ENCODE measurements at places on chromosomes 16 and 17.
A peak's percentile ranks its signal among the peaks of the same experiment; 100 is the strongest.

DNA sequence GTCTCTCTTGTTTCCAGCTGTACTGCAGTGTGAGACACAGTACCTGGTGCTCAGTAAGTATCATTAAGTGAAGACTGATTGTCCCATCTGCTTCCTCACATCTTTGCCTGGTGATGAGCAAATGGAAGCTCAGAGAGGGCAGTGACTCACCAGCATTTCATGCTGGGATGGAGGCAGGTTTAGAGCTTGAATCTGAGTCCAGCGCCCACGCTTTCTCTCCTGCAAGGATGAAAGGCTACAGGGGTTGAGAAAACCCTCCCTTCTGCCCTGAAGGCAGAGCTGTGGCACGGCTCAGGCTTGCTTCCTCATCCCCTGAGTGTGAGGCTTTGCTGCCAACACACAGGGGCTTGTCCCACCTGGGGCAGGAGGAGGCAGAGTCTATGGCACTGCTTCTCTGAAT is 1.5 kb upstream of the RNF112 start:
- DNase-seq: no peak

DNA sequence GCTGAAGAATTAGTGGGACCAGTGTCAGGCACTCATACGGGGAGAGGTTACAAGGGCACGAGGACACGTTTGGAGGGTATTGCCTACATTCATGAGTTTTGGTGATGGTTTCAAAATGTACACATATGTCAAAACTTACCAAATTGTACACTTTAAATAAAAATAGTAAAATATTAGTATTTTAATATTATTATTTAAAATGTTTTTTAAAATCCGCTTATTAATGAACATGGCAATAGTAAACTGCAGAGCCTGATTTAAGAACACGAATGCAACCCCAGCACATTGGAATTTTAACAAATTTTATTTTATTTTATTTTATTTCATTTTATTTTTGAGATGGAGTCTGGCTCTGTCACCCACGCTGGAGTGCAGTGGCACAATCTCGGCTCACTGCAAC is 10.9 kb upstream of the ERCC4 start:
- DNase-seq: no peak

DNA sequence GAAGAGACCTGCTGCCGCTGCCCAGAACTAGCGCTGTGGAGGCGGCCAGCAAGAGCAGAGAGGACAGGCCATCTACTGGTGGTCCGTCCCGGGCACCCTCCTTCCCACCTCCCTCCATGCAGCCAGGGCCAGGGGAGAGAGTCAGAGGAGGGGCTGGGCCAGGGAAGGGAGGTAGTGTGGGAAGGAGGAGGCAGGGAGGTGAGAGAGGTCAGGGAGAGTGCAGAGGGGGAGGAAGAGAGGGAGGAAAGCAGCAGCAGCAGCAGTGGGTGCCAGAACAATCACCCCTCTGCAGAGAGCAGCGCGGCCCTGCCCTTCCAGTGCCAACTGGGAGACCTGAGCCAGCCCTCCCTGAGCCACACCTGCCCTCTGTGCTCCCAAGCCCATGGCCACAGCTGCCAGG is 6.6 kb downstream of the C16orf95 start:
- no peak for DNase-seq

- no peak for DNase-seq
Measured at GRCh38 chr17:50141745-50142110, 8.7 kb downstream of the PPP1R9B start.

- no peak for DNase-seq
Measured at GRCh38 chr17:11324021-11324420, 83.0 kb downstream of the SHISA6 start.

DNA sequence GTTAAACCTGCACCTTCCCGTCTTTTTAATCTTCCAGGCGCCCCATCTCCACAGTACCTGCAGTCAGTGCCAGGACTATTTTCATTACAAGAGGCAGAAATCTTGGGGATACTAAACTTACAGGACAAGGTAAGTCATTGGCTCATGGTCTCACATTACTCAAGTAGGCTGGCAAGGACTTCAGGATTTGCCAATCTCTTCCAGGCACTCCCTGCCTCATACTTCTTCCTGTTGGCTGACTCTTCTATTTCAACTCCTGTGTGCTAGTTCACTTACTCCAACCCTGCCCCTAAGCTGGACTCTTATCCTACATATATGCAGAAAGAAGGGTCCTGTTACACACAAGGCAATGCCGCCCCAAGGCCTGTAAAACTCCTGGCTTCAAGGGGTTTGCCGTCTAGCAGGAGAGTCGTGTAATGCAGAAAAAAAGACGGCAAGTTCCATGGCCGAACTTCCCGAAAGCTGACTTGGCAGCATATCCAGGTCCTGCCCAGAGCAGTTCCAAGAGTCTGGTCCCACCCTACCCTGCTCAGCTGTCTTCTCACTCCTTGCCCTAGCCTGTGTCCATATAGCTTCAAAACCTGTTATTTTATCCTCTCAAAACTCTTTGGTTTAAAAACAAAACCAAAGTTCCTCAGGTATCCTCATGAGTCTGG is 14.8 kb downstream of the ERN1 start:
- no peak for DNase-seq

- no peak for DNase-seq
Measured at GRCh38 chr17:58384897-58385296, 32.4 kb downstream of the RNF43 start.

GRCh38 chr17:47719411-47720152 is 13.5 kb upstream of the TBX21 start:
- DNase-seq: peak; percentile 62

GRCh38 chr17:60468371-60468770 is 46.1 kb downstream of the CHCT1 start:
- DNase-seq: no peak

- DNase-seq: peak; percentile 19
Measured at GRCh38 chr16:58425756-58426494, 33.7 kb downstream of the GINS3 start.

DNA sequence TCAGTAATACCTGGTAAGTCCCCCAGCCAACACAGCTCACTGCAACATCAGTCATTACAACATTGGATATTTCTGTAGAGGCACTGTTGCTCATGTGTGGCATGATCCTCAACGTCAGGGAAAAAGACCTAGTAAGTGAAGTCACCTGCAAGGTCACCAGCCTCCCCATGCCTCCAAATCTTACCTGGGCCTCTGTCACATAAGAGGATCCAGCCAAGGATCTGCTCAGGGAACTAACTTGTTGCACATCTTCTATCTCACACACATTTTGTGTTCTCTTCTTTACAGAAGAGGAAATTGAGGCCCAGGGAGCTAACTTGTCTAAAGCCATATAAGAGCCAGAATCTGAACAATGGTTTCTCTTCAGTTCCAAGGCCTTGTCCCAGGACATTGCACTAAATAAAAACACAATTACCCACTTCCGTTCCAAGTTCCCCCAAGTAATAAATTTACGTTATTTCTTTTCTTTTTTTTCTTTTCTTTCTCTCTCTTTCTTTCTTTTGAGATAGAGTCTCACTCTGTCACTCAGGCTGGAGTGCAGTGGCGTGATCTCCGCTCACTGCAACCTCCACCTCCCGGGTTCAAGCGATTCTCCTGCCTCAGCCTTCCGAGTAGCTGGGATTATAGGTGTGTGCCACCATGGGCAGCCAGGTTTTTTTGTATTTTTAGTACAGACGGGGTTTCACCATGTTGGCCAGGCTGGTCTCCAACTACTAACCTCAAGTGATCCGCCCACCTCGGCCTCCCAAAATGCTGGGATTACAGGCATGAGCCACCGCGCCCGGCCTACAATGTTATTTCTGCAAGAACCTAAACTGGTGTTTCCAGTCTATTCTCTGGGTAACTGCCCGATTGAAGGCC is 1.3 kb downstream of the SHMT1 start:
- no peak for DNase-seq

DNA sequence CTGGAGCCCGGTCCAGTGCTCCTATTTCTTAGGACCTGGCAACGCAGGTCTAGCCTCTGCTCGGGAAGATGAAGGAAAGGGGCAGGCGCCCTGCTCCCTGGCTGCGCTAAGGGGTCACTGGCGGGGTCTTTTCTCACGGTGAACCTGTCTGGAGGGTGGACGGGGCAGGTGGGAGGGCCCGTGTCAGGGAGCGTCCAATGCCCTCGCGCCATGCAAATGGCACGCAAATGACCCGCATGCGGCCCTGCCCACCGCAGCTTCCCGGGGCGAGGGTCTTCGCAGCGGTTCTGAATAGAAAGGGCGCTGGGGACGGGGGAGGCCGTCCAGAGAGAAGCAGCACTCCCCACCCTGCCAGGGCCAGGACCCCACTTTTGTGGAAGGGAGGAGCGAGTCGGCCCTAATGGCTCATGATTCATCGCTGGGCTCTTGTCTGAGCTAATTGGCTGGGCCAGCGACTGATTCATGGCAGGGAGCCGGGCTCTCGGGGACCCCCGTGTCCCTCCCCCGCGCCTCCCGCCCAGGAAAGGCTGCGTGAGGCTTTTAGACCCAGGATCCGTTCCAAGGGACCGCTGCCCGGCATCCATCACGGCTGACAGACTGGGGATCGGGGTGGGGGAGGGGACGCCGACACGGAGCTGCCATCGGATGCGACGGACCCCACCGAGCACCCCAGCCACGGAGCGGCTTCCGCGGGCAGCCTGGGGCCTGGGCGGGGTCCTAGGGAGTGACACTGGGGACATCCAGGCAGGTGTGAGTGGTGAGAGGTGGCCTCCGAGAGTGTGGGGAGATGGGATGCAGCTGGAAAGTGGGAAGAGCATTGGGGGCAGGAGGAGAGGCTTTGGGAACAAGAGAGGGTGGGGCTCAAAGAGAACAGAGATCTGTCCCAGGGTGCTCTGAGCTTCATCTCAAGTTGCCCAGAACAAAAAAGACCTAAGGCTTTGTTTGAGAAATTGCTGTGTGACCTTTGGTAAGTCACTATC is 25.0 kb upstream of the NGFR start:
- no peak for DNase-seq

DNA sequence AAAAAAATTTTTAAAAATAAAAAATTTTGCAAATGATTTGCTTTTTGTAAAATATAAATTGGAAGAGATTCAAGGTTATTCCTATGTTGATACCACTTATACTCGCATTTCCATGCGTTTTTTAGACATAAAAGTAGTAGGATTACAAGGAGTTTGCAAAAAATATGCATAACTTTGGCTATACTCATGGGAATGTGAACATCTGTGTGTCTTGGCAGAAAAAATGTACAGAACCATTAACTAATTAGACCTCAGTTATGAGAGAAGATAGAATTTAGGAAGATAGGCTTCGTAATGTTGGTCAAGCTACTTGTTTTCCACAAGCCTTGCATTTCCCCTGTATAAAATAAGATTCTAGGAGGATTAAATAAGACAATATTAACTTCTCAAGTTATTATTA is 61.1 kb upstream of the VPS4A start:
- no peak for DNase-seq

DNA sequence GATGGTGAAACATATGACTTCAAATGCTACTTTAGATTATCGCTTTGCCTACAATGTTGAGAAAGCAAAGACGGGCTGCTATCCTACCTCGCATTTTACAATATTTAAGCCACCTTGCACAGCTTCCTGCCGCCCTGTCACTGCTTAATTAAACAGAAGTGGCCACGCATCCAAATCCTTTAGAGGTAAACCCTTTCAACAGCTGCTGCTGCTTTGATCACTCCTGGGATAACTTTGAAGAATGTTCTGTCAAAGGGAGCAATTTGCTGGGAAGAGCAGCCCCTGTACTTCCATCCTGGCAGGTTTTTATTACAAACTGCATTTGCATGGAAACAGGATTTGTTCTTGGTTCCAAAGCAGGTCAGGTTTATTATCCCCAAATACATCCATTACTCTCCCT is 24.2 kb upstream of the SSTR2 start:
- DNase-seq: no peak

DNA sequence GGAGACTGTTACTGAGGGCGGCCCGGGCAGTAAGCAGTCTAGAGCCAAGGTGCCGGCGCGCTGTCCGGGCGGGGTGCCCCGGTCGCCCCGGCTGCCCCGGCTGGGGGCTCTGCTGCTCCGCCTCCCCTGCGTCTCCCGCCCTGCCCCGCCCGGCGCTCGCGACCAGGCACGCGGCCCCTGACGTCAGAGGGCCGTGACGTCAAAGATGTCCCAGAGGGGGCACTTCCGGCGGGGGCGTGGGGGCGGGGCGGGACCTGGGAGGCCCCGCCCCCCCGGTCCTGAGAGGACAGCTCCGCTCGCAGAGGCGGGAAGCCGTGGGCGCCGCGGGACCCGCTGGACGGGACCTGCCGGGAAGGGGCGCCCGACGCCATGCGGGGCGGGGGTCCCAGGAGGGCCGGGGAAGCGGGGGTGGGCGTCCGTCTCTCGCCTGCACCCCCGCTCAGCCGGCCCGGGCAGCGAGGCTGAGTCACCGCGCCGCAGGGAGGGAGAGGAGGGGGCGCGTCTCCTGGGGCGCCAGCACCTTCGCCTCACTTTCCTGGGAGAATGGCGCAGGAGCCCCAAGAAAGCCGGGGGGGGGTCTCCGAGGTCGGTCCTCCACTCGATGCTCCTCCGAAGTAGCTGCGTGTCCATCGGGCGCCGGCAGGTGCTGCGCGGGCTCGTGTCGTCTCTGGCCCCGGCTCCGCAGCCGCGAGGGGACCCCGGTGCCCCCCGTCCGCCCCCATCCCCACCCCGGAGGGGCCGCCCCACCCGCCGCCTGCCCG is 4.4 kb upstream of the HIC1 start:
- DNase-seq: peak; percentile 54

- no peak for DNase-seq
Measured at GRCh38 chr17:82127315-82127595, 29.2 kb upstream of the FASN start.

DNA sequence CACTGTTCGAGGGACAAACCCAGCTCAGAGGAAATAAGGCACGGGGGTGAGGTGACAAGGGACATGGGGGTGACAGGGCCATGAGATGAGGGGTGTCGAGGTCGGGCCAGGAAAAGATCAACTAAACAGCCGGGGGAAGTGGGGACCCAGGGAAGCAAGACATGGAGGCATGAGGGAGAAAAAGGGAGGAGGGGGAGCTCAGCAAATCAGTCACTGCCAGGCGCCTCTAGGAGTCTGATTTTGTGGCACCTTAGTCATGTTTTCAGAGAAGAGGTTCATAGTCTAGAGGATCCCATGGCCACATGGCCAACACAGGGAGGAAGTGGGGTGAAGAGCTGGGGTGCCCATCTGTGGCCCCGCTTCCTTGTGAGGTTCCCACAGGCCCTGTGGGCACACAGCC is 814.5 kb downstream of the KCNJ18 start:
- DNase-seq: no peak

DNA sequence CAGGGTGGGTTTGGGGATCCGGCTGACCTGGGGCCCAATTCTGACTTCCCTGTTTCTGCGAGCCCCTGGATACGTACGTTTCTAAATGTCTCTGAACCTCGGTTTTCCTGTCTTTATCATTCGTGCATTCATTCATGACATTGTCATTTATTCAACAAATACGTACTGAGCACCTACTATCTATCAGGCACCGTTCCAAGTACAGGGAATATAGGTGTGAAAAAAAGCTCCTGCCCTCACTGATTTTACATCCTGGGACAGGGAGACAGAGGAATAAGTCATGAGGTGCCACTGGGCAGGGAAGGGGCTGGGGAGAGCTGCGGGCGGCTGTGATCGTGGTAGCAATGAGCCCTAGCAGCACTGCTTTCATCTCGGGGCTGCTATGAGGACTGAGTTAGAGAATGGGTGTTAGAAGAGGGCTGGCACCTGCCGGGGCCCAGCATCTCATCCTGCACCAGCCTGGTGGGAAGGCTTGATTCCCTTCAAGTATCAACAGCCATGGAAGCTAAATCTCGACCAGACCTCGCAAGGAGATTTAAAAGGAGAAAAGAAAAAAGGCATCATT is 88.3 kb upstream of the DNAH17 start:
- DNase-seq: no peak

GRCh38 chr16:14497245-14498082 is 132.6 kb downstream of the PARN start:
- no peak for DNase-seq

GRCh38 chr17:66540131-66540781 is 237.8 kb downstream of the PRKCA start:
- no peak for DNase-seq

Measured in stimulated activated CD8-positive, alpha-beta memory T cell treated with anti-CD3 and anti-CD28 coated beads, Interleukin-4, amount 100 ng/mL, for 24 hours (primary cell).